ENCODE measurements at places on chromosomes 16 and 17.

DNA sequence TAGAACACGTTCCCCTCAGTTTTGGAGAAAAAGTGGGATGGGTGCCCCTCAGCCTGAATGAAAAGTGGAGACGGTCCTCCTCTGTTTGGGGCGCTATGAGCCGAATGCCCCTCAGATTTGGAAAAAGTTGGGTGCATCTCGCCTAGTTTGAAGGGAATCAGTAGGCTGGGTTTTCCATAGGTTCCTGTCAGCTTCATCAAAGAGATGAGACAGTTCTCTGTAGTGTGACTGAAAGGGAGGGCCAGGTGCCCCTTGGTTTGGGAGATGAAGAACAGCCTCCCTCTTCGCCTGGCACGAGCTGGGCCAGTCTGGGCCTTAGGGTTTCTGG is 742 bp upstream of the SLC9A5 start:
- peak overlapping the region; percentile 89 for H3K4me3 ChIP-seq
- H3K4me1 ChIP-seq, result peaks cover 20% of the 10 kb centered on the region
- no peak overlapping the region for H3K27ac ChIP-seq
- no peaks in the 10 kb centered on the region for H3K27me3 ChIP-seq

DNA sequence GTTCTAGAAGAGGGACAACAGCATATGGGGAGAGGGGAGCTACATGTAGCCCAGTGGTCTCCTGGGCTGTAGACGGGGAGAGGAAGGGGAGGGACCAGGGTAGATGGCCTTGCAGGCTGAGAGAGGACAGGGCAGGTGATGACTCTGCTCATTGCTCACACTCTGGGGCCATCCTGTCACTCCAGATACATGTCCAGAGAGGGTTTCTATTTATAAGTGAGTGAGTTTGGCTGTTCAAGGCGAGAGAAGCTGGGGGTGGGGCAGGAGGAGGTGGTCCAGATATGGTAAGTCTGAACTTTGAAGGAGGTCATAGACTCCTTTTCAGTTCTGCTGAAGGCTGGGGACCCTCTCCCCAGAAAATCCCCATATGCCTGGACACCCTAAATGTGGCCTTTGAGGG is 22.2 kb downstream of the CACNA1G start:
- no peaks in the 10 kb centered on the region for H3K36me3 ChIP-seq
- no peaks in the 10 kb centered on the region for H3K27me3 ChIP-seq
- H3K27ac ChIP-seq, result no peak overlapping the region
- H3K4me1 ChIP-seq, result peaks cover 12% of the 10 kb centered on the region
- no peak for DNase-seq

- DNase-seq, result peak; percentile 95
- H3K36me3 ChIP-seq, result peaks cover 7% of the 10 kb centered on the region
- no peaks in the 10 kb centered on the region for H3K4me1 ChIP-seq
- H3K27ac ChIP-seq, result no peak overlapping the region
- H3K4me3 ChIP-seq, result no peak overlapping the region
Measured at GRCh38 chr17:39547713-39548478, 59.8 kb downstream of the NEUROD2 start.

DNA sequence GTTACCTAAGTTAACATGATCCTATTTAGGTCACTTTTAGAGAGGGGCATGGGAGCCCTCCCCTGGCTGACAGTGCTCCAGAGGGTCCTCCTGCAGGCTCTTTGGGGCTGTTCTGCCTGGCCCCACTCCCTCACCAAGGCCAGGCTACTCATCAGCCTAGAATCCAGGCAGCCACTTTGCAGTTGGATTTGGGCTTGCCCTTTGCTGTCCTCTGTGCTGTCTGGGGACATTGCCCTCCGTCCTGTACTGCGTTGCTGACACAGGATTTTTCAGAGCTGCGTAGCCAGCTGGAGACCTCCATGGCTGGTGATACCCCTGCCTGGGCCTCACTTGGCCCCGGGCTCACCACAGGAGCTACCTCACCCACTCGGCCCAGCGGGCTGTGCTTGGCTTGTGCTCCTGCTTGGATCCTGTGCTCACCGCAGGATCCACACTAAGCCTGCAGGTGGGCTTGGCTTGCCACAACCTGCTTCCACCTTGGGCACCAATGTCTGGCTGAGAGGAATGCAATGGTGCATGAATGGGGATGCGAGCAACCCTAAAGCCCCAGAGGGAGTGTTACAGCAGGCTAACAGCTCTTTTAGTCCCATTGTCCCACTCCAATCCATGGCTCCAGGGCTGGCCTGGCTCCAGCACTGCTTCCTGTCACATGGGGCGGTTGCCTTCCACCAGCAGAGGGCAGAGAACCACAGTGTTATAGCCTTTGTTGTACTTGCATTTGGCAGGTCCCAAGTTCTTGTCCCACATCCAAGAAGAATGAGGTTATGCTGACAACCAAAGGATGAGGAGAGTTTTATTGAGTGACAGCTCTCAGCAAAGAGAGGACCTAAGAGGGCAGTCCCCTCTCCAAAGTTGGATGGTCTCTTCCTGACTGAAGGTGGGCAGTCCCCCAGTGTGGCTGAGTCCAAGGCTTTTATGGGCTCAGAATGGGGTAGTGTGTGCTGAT is 21.5 kb downstream of the CCL4 start:
- no peaks in the 10 kb centered on the region for H3K36me3 ChIP-seq
- H3K27me3 ChIP-seq, result no peaks in the 10 kb centered on the region
- H3K4me1 ChIP-seq, result no peaks in the 10 kb centered on the region
- no peak overlapping the region for H3K4me3 ChIP-seq
- H3K27ac ChIP-seq, result no peak overlapping the region

- H3K4me1 ChIP-seq, result peaks cover 2% of the 10 kb centered on the region
- DNase-seq, result no peak
- H3K27me3 ChIP-seq, result peaks cover 28% of the 10 kb centered on the region
- H3K4me3 ChIP-seq, result peak overlapping the region; percentile 86
- no peaks in the 10 kb centered on the region for H3K36me3 ChIP-seq
Measured at GRCh38 chr17:64261417-64262145, 1.5 kb downstream of the TEX2 start.

Data from endodermal cell (in vitro differentiated cells).